CD8-positive, alpha-beta T cell (primary cell): ENCODE measurements at places on chromosomes 3 and 15.

DNA sequence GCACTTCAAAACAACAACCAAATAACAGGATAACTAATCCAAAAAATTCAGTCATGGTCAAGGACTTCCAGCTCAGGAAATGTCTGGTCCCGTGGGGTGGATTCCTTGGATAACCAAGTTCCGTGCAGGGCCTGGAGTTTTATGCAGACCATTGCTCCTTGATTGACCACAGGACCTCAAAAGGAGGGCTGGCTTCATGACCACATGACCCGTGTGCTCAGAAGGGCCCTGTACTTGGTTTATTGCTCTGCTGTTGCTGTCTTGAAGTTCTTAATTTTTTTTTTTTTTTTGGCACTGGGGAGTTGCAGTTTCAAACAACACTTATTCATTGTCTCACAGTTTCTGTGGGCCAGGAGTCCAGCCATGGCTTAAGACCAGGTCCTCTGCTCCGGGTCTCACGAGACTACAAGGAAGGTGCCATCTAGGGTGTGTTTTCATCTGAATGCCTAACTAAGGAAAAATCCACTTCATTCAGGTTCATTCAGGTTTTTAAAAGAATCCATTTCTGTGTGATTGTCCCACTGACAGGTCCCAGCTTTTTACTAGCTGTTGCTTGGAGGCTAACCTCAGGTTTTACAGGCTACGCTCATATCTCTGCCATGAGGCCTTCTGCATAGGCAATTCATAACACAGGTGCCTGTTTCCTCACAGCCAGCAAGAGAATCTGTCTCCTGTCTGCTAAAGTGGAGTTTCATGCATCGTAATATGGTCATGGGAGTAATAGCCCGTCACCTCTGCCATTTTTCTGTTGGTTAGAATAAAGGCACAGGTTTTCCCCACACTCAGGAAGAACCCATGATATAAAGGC is 65.3 kb downstream of the FLNB start:
- DNase-seq: no peak

DNA sequence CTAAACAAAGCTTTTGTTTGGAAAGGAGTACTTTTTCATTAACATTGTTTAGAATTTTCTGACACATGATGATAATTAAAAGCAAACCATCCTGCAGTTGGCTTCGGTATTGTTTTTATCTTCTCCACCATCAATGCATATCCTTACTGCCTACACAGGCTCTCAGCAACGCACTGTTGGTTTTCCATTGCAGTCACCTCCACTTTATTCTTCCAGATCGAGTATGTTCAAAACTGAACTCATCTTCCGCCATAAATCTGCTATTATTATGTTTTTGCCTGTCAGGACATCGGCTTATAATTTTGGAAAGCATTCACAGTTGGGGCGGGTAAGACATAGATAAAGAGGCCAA is 589 bp upstream of the SENP5 start:
- DNase-seq: no peak

- DNase-seq: no peak
These were observed 34.4 kb downstream of the RAF1 start for GRCh38 chr3:12629560-12629959.

GRCh38 chr3:139660269-139660668 is 17.5 kb downstream of the NMNAT3 start:
- DNase-seq: no peak

DNA sequence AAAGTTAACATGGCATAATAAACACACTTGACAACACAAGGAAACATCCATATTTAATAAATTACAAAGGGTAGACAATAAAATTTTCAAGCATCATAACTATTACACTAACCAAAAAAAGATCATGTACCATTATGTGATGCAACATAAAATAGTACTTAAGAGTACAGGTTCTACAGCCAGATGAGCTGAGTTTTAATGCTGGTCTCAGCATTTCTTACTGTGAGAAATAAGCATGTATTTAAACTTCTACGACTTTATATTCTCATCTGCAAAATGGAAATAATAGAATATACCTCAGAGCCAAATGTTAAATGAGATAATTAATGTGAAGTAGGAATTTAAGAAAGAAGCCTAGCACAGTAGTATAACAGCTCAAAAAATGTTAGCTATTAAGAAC is 33.7 kb upstream of the SLC12A8 start:
- no peak for DNase-seq

GRCh38 chr3:4071481-4072184 is 231.5 kb upstream of the SETMAR start:
- DNase-seq: no peak

- no peak for DNase-seq
These were observed 407.8 kb downstream of the TUSC7 start for GRCh38 chr3:117117188-117117936.

DNA sequence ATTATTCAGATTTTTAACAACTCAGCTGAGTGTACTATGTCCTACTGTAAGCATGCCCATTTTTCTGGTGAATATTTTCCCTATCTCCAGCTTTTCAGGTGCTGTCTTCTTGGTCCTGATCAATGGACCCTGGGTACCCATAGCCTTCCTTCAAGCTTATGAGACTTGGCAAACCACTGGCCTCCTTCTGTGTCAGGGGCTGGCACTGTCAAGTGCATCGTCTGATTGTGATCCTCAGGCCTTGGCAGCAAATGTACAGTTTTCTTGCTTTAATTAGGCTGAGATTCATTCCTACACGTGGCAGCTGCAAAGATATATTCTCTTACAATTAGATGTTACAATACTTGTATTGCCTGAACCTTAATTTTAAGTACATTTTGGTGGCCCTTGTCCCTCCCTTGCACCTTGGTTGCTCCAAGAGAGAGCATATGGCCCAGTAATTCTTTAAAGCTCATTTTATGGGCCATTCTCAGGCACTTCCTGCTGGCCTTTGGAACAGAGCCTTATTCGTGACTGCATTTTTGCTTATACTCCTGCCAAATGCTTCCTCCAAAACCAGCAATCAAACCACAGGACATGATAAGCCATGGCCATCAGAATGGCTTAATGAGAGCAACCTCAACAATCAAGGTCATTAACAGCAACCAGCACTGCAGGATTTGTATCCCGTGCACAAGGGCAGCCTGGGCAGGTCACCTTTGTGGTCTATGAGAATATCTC is 179.9 kb downstream of the CNTN6 start:
- no peak for DNase-seq

DNA sequence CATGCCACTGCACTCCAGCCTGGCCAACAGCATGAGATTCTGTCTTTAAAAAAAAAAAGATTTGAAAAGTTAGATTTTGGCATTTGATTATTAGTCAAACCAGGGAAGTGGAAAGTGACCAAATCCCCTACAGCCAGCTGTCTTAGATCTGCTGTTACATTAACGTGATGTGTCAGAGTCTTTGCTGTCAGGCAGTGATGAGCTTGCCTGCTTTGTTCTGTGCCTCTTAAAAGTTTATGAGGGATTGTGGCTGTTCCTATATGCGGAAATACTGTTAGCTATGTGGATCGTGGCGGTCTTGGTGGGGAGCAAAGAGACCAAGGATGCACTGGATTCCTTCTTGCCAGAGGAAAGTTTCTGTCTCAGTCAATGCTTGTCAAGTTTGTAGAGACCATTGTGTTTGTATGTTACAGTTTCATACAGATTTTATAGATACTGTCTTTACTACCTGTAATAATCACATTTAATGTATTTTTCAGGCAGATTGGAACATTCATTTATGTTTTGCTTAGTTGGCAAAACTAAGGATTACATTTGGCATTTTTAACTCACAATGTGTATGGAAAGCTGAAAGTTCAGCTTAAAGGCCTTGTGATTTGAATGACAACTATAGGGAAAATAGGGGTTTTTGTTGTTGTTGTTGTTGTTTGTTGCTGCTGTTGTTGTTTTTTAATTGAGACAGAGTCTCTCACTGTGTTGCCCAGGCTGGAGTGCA is 137.4 kb downstream of the VPS8 start:
- DNase-seq: no peak

DNA sequence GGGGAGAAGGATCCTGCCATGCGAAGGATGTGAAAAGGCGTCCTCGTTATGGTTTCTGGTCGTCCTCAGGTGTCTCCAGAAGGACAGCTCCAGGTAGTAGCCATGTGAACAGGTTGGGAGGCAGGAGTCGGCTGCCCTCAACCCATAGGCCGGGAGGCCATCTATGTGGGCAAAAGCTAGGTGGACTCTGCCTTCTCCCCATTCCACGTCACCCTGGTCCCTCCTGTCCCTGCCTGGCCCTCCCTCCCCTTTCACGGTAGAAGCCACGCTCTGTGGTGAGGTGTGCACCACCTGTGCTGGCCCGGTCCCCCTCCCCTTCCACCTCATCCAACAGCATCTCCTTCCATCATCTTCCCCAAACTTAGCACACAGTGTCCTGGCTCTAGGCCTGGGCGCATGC is 16.3 kb downstream of the ITIH3 start:
- DNase-seq: no peak

DNA sequence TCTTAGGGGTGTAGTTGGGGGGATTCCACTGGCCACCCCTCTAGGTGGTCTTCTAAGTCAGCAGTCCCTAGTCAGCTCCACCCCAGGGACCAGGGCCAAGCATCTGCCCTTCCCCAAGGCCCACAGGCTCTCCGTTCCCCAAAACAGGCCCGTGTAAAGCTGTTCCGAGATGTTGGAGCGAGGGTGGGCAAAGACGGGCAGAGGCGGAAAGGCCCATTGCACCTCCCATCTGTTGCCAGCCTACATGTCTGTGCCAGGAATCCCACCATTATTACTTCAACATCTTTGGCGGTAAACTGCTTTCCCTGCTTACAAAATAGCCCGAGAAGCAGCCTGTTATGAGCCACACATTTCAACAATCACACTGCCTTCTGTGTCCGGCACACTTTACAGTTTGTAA is 1.9 kb upstream of the ATP2B2 start:
- no peak for DNase-seq

GRCh38 chr3:48558493-48559134 is 2.0 kb upstream of the PFKFB4 start:
- DNase-seq: no peak

GRCh38 chr15:38872732-38873131 is 308.1 kb upstream of the RASGRP1 start:
- DNase-seq: no peak

GRCh38 chr15:36332301-36332700 is 247.1 kb upstream of the CDIN1 start:
- no peak for DNase-seq

DNA sequence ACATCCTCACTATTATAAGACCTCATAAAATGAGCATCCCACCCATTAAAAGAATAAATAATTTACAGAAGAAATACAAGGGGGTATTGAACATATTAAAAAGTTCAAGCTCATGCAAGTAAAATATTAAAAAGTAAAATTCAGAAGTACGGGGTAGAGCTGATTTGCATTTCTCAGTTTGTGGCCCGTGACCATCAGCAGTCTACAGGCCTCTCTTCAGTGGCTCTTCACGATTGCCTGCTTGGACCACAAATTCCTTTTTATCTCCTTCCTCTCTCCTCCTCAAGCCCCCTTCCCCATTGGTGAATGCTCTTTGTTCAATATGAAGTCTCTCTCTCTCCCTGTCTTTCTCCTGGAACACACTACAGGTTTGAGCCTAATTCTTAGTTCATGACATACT is 19.1 kb downstream of the CYP8B1 start:
- no peak for DNase-seq

GRCh38 chr3:51967384-51968169 is at the start of gene PCBP4:
Gene PCBP4, minus strand, starts transcription at chr3:51967454. Its CDS starts 6,214 bp downstream, at chr3:51961240.
- DNase-seq: no peak

DNA sequence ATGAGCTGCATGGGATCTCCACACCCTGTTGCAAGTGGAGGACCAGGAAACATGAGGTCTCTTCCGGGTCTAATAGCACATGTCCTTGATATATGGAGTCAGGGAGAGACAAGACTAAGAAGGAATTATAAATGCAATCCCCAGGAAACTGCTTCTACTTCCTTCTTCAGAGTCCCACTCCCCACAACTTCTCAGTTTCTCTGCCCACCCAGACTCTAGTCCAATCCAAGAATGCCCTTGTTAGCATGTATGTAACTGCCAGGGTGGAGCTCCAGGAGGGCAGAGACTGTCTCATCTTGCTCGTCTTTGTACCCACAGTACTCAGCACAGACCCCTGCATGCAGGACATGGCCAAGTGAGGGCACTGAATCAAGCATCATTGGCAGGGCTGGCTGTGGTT is 8.3 kb downstream of the DAPK2 start:
- DNase-seq: no peak

GRCh38 chr15:63373330-63373729 is 8.3 kb downstream of the CA12 start:
- no peak for DNase-seq

DNA sequence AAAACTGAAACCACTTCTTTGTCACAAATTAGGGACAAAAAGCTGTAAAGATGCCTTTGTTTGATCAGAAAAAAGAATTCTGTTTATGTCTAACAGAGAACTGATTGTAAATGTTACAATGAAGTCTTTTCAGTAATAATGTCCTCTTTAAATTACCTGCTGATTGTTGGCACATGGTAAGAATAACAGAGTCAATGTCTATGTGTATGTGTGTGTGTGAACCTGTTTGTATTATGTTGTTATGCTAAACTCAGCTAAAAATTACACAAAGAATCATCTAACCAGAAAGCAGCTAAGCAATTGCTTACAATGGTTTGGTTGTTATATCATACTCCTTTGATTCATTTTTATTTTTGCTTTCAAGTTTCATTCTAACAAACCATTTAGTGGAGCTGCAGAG is 159.1 kb upstream of the PDZRN3 start:
- DNase-seq: no peak

DNA sequence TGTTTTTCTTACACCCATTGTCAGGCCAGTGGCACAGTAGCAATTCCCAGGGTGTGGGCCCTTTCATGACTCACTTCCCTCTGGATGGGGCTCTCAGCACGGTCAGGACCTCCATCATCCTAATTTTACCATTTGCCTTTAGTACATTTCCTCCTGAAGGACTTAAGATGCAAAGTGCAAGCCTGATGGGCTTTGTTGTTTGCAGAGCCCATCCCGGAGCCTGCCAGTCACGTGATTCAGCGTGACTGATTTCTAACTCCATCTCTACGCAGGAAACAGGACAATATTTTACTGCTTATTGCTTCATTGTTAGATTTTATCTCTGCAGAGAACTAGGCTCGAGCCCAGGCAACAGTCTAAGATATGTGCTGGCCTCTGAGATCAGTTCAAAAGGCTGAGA is 223.7 kb downstream of the PDZRN3 start:
- DNase-seq: no peak

- DNase-seq: no peak
These were observed 29.6 kb downstream of the CPOX start for GRCh38 chr3:98563661-98564281.

DNA sequence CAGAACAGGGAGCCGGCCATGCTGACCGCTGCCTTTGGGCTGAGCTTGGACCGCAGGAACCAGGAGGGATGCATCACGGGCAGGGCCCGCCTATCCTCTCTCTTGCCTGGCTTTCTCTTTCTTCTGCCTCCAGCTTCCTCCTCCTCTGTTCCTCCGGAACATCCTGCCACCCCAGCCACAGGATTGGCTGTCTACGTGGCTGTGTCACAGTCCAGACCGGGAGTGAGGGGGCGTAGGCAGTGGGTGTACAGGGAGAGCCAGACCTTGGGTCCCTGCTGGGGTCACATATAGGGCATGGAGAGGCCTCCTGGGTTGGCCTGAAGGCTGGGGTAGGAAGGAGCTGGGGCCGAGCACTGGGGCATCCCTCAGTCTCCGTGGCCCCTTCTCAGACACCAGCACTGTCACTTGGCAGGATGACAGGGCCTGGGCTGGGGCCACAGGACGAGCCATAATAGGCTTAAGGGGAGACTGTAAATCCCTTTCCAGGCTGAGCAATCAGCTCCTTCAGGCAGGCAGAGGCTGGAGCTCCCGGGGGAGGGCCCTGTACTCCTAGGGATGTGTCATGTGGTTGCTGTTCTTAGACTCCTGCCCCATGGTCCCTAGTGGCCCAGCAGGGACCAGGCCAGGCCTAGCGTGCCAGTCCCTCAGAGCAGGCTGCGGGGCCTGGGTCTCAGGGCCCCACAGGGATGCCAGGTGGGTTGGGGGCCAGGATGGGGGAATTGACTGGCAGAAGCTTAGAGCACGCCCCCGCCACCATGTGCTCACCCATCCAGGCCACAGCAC is 25.4 kb downstream of the LINGO1 start:
- no peak for DNase-seq
